ENCODE measurements at places on chromosomes 7 and 10. TPM values are rescaled to one million over a fixed set of nuclear protein-coding genes. Genes with fewer than 3 reads are reported as not detected.

The POLD2 gene
- 140 TPM for total RNA-seq

The INMT gene
- total RNA-seq: 3.5 TPM

The SKIDA1 gene
- total RNA-seq: 11.8 TPM

The BTBD16 gene
- total RNA-seq: not detected

The GDI2 gene
- total RNA-seq: 321 TPM

The NPFFR1 gene
- 0.05 TPM for total RNA-seq

The HGF gene
- total RNA-seq: 0.32 TPM

The RSPH10B2 gene
- 0.44 TPM for total RNA-seq

The SRI gene
- total RNA-seq: 135 TPM

The APBB1IP gene
- 0.16 TPM for total RNA-seq

The FBH1 gene
- 66.8 TPM for total RNA-seq

The RBP3 gene
- total RNA-seq: not detected

The PNLIPRP3 gene
- total RNA-seq: not detected

The ASAH2 gene
- 2.3 TPM for total RNA-seq

The MMD2 gene
- not detected for total RNA-seq

The PRKAR2B gene
- 29.6 TPM for total RNA-seq

The OR2A7 gene
- 9.9 TPM for total RNA-seq

The WAPL gene
- total RNA-seq: 48.0 TPM

The RBP4 gene
- total RNA-seq: 2.2 TPM

The CLRN3 gene
- total RNA-seq: not detected

The GPR15LG gene
- not detected for total RNA-seq

The IGF2BP3 gene
- 165 TPM for total RNA-seq

The DUSP5 gene
- 55.1 TPM for total RNA-seq

The GRM3 gene
- total RNA-seq: 1.5 TPM

The OPN4 gene
- total RNA-seq: not detected

The IGFBP1 gene
- total RNA-seq: 0.37 TPM

The SPDYE5 gene
- not detected for total RNA-seq

The PRTFDC1 gene
- 4.8 TPM for total RNA-seq

The DNA2 gene
- 39.3 TPM for total RNA-seq

The C10orf62 gene
- total RNA-seq: not detected

The CHCHD1 gene
- total RNA-seq: 47.9 TPM

The UMAD1 gene
- total RNA-seq: 13.0 TPM

The GHRHR gene
- 4.0 TPM for total RNA-seq

The RET gene
- total RNA-seq: 17.8 TPM

The PIP gene
- total RNA-seq: not detected

The PAOX gene
- total RNA-seq: 5.2 TPM

The ZNF467 gene
- 0.73 TPM for total RNA-seq

All from WTC11 (cell line).